NCI-H2227 treated with DMSO at 0.1 percent for 48 hours (cell line): ENCODE measurements at places on chromosomes 12 and 14.

DNA sequence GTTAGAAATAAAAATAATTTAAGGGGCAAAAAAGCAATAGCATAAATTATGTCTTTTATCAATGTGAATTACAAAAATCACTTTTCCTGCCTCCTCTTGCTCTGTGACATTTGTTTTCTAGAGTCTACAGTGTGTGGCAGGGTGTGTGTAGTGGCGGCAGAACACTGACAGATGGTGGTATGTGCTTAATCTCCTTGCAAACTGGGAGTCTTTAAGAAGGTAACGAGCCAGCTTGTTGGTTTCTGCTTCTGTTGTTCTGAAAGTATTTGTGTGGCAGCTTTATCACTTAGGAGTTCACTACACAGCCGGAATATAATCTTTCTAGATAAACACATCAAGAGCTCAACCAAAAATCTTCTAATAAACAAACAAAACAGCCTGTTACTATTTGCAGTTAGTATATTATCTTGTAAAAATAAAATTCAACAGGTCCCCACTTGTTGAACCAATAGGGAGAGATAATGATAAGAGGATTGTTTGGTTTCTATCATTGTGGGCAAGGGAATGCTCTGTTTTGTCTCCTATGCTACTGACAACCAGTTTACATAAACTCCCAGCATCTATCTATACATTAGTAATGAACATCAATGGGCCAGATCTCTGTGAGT is 13.0 kb downstream of the CDKL1 start:
- no peak for DNase-seq

DNA sequence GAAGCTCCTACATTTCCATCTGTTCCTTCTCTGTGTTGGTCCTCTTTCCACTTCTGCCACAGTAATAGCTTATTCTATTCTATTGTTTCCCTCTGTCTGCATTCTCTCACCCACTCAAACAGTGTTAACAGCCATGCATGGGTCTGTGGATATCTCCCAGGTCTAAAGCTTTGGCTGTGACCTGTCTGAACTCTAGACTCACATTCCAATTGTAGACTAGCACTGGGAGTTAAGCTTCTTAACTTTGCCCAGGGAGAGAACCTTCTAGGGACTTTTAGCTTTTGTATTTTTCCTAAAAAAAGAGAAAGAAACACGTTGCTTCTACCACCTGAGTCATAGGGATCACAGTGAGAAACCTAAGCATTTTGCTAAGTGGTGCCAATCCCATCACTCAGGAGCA is 36.7 kb downstream of the PTPRR start:
- DNase-seq: no peak

DNA sequence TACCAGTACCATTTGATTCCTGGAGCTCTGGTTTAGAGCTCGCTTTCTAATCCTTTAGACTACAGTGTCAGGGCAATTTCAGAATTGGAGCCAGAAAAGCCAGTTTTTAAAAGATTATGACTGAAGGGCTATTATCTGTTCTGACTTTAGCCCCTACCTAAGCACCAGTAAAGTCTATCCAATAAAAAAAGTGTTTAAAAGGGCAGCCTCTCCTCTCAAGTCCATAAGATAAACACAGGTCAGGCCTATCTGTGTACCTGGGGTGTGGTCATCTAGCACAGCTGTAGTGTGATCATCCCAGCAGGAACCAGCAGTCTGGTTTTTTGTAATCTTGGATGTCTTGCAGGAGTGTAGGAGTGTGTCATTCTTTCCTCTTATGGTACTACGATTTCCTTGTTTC is 6.6 kb downstream of the APPL2 start:
- DNase-seq: no peak

- DNase-seq: no peak
Observed at GRCh38 chr12:26871985-26872384, 39.0 kb upstream of the ITPR2 start.

DNA sequence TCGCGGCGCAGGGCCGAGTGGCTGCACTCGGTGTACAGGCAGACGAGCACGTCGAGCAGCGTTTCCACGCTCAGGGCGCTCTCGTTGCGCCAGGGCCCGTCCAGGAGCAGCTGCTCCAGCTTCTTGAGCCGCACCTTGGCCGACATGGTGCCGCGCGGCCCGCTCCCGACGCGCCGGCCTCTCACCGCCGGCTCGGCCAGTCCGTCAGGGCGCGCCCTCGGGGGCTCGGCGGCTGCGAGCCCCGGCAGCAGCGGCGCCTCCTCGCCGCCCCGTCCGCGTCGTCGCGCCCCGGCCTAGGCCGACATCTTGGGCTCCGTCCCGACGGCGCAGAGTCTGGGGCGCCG is 349 bp downstream of the CDC42BPB start:
- no peak for DNase-seq

- DNase-seq: no peak
Observed at GRCh38 chr14:95651821-95652583, 34.2 kb upstream of the TCL1B start.

DNA sequence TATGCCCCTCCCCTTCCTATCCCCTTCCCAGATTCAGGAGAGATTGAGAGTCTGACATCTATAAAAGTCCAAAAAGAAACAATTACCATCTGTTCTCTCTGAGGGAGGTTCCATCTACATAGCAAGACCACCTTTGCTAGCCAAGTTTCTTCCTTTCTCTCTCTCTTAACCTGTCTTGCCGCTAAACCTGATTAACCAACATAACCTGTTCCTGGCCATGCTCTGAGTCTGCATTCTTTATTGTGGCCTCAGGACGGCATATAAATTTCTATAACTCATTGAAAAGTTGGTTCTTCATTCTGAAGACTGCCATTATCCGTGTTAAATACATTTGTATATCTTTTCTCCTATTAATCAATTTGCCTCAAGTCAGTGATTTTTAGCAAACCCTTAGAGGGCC is 594.0 kb downstream of the KCNH5 start:
- no peak for DNase-seq

- DNase-seq: peak; percentile 80
Observed at GRCh38 chr14:64465191-64465822, at the start of gene AKAP5. TSS of gene AKAP5 (plus strand) at chr14:64465499. CDS start at chr14:64468395, 2,896 bp downstream.

- no peak for DNase-seq
Observed at GRCh38 chr12:87931812-87932211, 97.4 kb downstream of the C12orf50 start.

DNA sequence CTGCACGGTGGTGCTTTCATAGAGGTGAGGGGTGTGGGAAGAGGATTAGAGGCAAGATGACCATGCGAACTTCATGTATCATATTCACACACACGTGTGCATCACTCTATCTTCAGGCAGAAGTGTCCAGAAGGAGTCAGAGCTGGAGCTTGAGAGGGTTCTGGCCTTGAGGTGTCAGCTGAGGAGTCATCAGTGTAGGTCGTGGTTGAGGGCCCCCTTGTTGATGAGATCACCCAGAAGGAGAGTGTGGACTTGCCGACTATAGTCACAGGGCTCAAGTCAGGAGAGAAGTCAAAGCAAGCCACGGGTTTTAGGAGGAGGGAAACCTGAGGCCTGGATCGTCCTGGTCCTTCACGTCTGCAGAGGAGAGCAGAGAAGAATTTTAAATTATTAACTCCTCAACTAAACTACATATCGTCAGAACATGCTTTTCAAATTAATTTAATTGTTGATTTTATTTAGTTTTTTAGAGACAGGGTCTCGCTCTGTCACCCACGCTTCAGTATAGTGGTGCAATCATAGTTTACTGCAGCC is 25.4 kb downstream of the EML1 start:
- no peak for DNase-seq

DNA sequence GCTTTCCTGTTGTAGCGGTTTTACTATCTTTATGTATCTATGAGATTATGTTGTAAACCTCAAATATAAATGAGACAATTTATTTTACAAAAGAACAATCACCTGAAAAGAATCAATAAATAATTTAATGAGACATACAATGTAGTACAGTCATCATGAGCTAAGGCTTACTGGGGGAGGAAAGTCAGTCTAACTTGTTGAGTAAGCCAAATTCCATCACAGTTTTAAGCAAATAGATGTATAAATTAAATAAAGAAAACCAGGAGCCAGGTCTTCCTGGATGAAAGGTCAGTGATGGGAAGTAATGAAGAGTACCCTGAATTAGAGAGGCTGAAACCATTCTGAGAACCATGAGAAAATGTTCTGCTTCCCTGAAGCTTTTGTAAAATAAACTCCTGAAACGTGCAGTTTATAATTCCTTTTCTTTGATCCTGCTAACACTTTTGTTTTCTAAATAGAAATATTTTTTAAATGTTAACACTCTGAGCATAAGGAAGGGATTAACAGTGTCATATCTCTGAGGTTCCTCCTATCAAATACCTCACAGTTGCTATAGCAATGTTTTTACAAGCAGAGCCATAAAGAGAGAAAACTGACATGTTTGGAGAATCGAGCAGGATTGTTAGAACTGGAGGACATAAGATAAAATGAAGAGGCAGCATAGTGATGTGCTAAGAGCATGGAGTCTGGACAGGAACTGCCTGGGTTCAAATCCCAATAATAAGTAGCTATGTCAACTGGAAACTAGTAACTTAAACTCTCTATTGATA is 444.9 kb upstream of the FOXG1 start:
- no peak for DNase-seq

DNA sequence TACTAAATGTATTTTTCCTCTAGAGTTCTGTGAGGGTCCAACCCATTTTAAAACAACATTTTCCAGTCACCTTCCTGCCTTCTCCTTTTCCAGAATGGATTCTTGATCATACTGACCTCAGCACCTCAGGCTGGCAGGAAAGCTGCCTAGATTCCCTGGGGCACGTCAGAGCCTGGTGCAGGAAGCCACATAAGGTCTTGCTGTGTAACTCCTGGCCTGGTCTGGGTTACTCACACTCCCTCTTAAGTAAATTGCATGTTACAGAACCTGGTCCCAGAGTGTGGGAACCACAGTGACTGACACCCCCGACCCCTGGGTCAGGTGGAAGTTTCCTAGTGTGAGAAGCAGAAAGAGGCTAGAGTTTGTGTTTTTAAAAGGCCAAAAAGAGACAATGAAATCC is 209.8 kb downstream of the SPTSSA start:
- no peak for DNase-seq

DNA sequence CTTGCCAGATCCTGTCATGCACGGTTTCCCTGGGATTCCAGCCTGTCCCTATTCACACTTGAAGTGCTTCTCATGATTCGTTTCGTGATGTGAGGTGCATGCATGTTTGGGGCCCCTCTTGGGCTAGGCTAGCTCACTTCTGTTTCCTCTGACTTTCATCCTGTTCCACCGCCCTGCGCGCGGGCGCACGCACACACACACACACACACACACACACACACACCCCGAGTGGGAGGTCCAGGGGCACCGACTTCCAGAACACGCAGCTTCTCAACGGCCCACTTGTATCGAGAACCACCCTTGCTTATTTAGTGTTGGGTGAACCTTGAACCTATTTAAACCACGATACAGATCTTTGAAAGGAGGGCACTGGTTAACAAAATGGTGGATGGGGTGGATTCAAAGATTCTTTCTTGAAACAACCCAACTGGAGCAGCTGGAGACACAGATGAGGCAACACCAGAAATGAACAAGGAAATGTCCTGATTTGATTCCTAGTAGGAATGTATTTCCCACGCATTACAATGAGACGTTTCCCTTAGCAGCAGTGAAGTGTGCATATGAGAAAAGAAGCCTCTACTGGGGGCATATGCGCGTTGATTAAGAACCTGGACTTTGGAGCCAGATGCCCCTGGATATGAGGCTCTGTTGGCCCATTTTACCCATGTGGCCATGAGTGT is 16.3 kb downstream of the ELK3 start:
- no peak for DNase-seq

DNA sequence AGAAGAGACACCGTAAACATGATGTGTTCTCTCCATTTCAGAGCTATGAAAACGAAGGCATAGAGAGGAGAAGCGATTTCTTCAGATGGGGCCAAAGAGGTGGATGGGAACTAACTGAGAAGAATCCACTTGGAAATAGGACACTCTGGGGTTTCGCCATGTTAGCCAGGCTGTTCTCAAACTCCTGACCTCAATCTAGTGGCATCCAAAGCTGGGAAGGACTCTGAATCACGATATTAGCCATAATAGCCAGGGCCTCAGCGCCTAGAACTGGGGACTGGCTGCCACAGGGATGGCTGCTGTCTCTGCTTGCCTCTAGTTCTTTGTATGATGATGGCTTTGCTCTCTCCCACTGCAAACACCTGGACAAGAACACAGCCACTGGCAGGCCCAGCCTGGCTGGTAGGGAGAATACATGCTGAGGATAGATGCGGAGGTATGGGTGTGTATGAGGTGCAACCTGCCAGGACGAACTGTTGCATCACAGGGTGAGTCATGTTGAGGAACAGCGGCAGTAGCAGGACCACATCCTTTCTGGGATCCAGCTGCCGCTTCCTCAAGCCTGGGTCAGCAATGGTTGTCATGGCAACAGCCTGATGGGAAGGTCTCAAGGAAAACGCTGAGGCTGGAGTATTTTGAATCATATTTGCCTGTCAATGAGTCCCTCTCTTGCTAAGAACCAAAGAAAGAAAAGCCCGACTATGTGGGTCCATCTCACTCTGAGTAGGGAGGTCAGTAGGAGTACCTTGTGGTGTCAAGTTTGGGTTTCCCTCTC is 31.1 kb downstream of the CCDC177 start:
- peak; percentile 56 for DNase-seq

GRCh38 chr12:51335931-51336330 is 10.5 kb downstream of the CELA1 start:
- no peak for DNase-seq

DNA sequence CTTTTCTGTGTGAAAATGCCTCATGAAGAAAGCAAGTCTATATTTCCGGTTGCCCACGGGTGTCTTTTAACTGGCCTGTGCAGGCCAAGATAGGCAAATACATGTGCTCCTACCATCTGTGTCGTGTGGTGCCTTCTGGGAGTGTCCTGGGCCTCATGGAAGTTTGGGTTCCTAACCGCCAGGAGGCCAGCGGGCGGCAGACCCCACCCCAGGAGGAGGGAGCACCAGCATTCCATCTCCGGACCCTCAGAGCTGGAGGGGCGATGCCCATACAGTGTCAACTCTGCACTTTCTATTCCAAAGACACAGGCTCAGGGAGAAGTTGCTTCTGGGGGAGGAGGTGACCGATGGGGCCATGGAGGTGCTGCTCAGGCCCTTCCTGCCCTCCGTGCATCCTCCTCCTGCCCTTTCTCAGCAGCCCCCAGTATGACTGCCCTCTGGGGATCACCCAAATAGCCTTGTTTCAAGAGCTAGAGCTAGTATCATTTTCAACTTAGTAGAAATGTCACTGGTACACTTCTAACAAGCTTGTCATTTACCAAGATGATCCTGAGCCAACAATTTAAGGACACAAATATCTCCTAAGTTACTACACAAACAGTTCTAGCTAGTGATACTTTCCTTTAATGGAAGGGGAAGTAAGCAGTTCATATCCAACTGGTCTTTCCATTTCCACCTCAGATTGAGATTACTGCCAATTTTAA is 17.8 kb downstream of the CCDC92 start:
- DNase-seq: no peak

DNA sequence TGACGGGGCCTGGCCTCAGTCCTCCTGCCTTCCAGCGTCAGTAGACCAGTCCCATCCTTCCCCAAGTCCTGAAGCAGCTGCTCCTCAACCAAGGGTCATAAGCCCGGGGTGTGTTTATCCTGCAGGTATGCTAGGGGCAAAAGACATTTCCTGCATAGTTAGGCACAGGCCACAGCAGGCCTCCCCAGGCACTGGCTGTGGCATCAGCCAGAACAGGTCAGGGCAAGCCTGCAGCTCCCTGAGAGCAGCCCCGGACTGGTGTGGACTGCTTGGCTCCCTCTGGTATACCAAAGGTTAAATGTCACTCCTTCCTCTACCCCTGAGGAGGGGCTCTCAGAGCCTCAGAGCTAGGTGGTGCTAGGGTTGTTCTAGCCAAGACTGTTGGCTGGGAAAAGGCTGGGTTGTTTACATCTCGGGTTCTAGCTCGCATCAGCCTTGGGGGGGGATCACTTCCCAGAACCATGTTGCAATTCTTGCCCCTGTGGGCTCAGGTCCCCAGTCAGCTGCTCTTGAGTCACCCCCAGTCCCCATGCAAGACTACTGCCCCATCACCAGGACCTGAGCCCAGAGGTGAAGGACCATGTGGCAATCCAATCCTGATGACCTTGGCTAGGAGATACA is 2.9 kb downstream of the MMP14 start:
- DNase-seq: no peak
